GM04503 (cell line): ENCODE measurements at places on chromosomes 5 and 9.

GRCh38 chr5:37735649-37736347 lies 104.0 kb downstream of the GDNF start:
- no peak for DNase-seq

DNA sequence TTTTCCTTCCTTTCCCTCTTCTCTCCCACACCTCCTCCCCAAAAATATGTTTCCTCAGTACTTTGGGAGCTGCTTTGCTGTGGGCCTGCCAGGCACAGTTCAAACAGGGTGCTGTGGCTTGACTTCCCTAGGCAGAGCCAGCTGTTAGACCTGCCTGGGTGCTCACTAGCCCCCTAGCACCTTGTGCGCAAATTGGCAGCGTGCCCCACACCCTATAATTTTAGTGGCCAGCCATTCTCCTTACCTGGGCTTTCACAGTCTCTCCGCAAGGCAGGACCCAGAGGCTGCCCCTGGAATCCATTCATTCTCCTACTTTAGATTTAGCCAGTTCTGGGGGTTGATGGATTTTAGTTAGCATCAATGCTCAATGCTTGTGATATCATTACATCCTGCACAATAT lies 72.3 kb downstream of the ANGPTL2 start:
- DNase-seq = no peak

GRCh38 chr5:174459832-174460448 lies 264.4 kb upstream of the MSX2 start:
- no peak for DNase-seq

- no peak for DNase-seq
Measured at GRCh38 chr5:103410172-103410571, 151.6 kb downstream of the MACIR start.

DNA sequence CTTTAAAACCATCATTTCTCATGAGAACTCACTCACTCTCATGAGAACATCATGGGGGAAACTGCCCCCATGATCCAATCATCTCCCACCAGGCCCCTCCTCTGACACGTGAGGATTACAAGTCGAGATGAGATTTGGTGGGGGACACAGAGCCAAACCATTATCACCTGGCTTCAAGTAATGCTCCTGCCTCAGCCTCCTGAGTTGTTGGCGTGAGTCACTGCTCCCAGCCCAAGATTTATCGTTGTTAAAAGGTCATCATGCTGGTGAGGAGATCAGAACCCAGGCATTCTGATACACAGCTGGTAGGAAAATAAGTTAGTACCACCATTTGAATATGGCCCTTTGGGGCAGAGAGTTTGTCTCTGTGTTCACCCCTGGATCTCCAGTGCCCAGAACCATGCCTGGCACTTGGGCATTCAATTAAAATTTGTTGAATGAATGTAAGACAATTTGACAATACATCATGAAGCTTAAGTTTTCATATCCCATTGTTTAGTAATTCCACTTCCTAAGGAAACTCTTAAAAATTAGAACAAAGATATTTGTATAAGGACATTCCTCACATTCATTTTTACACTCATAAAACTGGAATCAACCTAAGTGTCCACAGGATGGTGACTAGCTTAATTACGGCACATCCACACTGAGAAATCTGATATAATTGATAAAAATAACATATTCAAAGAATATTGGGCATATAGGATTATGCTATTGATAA lies 58.0 kb upstream of the COL15A1 start:
- DNase-seq = no peak

DNA sequence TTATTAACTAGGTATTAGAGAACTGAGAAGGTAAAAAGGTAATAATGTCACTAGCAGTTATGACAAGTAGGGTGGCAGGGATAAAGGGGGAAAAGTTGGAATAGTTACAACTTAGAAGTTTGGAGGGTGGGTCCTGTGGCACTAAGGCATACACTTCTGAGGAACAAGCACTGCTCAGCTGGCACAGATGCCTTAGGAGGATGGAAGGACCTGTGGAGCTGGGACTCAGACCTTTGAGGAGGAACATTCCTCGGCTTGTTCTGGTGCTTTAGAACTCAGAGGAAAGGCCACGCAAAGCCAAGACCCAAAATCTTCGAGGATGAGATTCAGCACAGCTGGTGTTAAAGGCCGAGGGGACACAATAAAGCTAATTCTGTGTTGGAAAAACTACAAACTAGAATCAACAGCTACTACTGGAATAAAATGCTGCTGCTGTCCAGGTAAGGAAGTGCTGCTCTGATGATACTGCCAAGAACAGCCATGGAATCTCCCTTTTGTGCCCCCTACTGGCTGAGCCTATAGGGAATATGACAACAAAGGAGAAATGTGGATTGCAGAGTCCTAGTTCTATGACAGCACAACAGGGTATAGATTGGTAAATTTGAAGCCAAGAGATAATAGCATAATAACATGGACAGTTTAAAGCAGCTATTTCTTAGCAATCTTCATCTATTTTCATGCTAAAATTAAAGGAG lies 126.7 kb downstream of the SLC25A46 start:
- no peak for DNase-seq

DNA sequence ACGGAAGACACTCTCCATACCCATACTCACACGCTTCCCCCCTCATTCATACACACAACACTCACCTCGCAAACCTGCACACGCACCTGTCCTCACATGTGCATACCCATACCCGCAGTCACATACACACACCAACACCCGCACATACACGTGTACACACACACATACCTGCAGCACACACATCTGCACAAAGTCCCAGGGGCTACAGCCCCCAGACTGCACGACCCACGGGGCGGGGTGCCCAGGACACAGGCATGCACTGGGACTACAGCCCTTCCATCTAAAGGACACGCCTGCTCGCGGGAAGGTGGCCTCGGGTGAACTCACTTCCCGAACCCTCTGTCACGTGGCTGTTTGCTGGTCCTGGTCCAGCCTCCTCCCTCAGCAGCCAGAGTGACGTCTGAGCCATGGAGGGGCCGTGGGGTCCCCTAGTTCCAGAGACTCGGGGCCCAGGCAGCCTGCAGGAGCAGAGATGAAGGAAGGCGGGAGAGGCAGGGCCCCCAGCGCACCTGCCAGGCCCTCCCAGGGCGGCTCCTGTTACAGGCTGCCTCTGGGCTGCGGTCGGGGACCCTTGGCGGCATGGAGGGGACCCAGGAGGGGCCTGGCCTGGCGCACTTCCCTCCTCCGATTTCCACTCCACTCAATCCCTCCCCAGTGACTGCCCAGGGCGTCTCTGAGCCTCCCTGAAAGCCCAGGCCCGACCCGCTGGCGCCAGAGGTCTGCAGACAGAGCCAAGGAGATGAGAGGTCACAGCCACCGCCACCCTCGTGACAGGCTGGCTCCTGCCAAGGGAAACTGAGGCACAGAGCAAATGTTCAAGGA lies 8.1 kb downstream of the SLC12A7 start:
- no peak for DNase-seq

DNA sequence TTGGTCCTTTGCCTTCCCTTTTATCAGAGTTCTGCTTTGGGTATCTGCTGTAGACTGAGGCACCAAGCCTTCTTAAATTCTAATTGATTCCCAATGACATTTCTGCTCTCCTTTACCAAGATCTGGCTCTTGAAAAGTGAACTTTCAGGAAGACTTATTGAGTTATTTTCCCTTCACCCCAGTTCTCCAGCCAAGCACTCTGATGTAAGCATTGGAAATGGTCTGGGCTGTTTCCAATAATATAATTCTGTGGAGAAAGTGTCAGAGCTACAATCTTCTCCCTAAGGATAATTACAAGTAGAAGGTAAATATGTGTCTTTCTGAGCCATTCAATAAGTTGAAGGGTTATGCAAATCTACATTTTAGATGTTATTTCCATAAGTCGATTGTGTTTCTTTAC lies 30.8 kb downstream of the BTF3 start:
- DNase-seq = no peak

- DNase-seq = no peak
Measured at GRCh38 chr9:127954831-127955293, 17.2 kb upstream of the DPM2 start.

DNA sequence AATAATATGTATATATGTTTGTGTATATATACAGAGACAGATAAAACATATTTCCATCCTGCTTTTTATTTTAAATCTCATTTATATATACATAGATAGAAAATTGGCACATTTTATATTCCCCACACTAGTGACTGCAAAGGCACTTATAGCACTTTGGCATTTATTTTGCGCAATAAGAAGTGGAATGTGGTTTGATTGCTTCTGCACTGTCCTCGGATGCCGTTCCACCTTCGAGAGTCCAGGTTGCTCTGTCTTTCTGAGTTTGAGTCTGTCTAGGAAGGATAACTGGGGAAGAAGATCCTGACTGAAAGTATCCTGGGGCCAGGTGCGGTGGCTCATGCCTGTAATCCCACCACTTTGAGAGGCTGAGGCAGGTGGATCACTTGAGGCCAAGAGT lies 66.5 kb upstream of the ENTREP1 start:
- DNase-seq = no peak

DNA sequence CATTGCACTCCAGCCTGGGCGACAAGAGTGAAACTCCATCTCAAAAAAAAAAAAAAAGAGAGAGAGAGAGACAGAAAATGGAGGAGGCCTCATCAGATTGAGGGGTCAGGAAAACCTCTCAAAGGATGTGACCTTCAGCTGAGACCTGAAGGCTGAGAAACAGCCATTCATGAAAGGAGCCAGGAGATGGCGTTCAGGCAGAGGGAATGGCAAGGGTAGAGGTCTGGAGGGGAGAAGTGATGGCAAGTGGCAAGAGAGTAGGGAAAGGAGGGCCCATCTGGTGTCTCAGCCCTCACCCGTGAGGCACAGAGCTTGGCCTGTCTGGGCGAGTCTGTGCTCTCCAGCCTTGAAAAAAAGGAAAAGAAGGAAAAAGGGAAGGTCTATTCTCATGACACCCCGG lies 17.0 kb downstream of the CAMK2A start:
- no peak for DNase-seq

GRCh38 chr5:130724658-130725057 lies 440.4 kb downstream of the HINT1 start:
- DNase-seq = no peak
